Common myeloid progenitor, CD34-positive (primary cell): ENCODE measurements at places on chromosomes 5 and 9.

GRCh38 chr5:137794863-137795262 lies 40.7 kb upstream of the HNRNPA0 start:
- DNase-seq = no peak

DNA sequence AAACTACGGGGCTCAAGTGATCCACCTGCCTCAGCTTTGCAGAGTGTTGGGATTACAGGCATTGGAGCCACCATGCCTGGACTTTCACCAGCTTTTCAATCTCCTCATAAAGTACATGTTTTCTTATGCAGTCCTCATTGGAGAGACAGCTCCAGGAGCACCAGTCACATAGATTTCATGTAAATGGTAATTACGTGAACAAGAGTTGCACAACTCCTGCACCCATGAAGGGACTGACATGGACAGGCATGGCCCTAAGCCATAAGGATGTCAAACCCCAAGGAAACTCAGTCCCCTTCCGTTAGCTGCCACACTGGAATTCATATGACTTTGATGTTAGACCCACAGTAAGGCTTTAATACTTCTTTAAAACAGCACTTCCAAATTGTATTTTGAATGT lies 7.6 kb upstream of the ADGRV1 start:
- DNase-seq = peak; percentile 21

DNA sequence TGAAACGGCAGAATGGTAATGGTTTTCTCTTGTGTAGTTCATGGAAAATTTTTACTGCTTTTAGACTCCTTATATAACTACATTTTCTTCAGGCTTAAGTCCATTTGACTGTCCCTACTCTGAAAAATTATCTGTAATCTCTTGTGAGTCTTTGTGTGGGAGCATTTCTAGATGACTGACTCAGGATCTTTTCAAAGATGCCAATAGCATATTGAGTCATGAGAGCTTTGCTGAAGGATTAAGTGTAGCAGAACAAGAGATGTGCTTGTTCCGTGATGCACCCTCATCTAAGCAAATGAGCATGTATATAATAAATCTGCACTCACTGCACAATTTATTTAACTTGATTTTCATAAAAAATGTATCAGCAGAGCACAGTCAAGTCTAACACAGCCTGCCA lies 298.7 kb upstream of the CDH6 start:
- DNase-seq = no peak

- peak; percentile 85 for DNase-seq
Observed at GRCh38 chr5:146722361-146722779, 156.2 kb downstream of the PPP2R2B start.

- DNase-seq = peak; percentile 37
Observed at GRCh38 chr5:59301727-59302126, 591.8 kb downstream of the PDE4D start.

DNA sequence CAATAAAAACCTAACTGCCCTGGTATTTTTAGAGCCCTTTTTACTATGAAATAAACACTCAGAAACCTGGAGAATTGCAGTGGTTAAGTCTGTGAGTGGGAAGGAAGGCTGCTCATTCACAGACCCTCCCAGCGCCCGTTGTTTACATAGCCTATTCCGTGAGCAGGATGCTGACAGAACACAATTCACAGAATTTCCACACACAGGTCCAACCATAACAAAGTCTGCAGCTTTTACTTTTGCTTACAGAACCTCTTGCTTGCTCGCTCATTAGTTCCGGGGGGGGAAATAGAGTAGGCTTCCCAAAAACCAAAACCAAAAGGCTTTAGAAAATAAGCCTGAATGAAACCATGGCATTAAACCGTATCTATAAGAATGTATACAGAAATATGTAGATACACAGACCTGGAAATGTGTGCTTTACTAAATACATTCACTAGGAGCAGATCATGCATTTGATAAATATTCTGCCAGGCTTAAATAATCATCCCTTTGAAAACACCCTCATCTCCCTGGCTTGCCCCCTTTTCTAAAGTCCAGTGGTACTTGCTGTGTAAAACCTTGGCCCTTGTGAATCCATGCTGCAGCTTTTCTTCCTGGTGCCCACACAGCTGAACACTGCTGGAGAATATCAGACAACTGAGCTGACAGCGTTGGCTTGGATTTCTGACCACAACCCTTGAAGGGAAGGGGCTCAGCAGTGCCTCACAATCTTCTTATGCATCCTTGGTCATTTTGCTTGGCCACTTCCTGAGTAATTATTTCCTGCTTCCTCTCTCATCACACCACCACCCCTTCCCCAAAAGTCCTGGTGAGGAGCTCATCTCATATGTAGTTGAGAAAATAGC lies 128.0 kb downstream of the FANCC start:
- peak; percentile 56 for DNase-seq

GRCh38 chr5:85109616-85110015 lies 724.9 kb upstream of the EDIL3 start:
- no peak for DNase-seq

DNA sequence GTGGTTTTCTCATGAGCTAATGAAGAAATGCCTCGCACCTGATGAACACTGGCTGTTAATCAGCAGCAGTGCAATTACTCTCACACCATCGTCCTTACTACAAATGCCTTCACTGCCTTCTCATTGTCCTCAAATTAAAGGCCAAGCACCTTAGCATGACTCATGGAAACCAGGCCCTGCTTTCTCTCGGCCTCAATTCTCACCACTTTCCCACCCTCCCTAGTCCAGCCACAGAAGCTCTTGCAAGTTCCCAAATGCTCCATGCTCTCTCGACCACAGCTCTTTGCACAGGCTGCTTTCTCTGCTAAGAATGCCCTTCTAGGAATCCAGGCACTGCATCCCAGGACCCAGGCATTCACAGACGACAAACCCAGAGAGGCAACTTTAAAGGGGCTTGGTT lies 94.6 kb upstream of the KLF4 start:
- no peak for DNase-seq

DNA sequence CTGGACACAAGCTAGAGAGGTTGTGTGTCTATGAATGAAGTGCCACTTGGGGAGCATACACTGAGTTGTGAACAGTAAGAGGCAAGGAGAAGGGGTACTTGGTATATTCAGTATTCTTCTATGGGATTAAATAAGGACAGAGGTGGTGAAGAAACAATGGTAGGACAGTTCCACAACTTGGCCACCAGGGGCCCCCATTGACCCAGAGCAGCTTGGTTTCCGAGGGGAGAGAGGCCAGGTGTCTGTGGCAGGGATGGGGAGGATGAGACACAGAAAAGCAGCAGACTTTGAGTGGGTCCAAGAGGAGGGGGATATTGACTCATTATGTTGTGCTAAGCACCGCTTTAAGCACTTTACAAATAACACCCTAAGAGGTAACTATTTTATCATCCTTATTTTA lies 220.6 kb downstream of the MELK start:
- DNase-seq = peak; percentile 44

- no peak for DNase-seq
Observed at GRCh38 chr5:40406741-40407211, 272.9 kb upstream of the PTGER4 start.

DNA sequence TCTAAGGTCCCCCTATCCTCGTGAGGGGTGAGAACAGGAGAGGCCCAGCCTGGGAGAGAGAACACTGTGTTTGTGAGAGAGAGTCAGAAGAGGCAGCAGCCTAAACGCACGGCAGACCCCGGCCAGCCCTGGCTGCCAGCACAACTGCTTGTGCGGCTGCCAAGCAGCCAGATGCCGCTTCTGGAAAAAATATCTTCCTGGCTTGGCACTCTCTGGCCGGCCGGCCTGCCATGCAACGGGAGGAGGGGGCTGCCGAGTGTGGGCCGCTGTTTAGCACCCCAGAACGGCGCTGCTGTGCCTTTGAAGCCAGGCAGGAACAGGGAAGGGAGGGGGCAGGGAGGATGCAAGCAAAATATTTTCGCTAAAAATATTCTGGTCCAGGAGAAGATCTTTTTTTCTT lies 105.0 kb downstream of the FGF18 start:
- DNase-seq = no peak

- DNase-seq = no peak
Observed at GRCh38 chr5:94872526-94872925, 254.1 kb downstream of the SLF1 start.

GRCh38 chr9:16368237-16369087 lies 502.0 kb downstream of the BNC2 start:
- DNase-seq = no peak

DNA sequence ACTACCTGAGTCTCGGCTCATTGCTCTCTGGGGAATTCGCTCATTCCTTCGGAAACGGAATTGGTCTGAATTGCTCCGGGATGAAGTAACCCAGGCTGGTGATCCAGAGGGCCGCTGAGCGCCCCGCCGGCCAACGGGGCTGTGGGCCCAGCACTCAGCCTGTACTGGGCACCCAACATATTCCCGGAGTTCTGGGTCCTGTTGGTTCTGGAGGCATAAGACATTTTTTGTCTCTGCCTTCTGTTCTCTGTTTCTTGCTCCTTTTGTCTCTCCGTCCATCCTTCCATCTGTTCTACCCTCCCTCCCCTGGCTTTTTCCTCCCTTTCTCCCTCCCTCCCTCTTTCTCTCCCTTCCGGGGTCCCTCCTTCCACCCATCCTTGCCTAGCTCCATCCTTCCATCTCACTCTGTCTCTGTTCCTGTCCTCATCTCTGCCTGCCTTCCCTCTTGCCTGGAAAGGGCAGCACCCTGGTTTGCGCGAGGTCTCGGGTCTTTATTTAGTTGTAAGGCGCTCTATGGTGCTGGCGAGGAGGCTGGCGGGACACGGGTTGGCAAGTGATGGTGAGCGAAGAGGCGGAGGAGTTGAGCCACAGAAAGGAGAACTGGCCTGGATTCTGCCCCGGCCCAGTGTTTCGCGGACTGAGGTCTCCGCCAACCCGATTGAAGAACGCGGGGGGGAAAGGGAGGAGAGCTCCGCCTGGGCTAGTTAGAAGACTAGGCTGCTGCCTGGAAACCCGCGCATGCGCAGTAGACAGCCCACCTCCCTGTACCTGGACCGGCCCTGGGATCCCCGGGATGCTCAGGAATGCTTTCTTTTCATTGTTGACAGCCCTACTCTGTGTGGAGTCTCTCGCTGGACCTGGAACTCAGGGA lies 1468.0 kb downstream of the FOXD4L5 start:
- DNase-seq = peak; percentile 68

DNA sequence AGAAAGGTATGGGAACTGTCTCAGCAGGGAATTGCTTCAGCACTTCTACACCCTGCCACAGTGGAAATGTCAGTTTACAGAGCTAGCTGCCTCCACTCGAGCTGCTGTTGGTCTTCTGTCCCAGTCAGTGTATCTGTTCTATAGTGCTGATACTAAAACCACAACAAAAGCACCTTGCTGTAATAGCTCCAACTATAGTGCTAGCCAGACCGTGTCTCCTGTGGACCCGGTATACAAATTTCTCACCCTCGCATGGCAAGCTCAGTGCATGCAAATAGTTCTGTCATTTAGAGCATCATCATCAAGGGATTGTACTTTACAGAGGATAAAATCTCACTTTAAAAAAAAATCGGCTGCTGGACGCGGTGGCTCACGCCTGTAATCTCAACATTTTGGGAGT lies 51.5 kb upstream of the IQGAP2 start:
- DNase-seq = no peak

DNA sequence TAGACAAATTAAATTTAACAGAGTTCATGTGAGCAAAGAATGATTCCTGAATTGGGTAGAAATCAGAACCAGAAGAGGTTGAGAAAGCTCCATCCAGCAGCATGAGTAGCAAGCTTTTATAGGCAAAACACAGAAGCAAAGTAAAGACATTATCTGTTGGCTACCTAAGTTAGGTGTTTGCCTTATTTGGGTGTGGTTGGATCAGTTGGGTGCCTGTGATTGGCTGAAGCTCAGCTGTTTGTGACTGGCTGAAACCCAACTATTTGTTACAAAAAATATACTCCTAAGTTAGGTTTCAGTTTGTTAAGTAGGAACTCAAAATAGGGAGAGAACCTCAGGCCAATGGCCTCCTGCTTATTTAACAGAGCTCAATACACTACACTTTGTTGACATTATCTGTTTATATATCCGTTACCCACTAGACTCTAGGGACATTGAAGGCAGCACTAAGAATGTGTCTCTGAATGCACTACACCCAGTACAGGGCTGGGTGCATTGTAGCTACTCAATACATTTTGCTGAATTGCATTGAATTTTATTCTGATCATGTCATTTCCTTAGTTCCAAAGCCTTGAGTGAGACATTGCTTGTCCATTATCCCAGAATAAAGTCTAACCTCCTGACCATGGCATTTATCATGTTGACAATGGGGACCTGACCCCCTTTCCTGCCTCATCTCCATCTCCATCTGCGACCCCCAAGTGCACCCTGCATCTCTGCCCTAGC lies 98.7 kb downstream of the CCDC192 start:
- DNase-seq = no peak

DNA sequence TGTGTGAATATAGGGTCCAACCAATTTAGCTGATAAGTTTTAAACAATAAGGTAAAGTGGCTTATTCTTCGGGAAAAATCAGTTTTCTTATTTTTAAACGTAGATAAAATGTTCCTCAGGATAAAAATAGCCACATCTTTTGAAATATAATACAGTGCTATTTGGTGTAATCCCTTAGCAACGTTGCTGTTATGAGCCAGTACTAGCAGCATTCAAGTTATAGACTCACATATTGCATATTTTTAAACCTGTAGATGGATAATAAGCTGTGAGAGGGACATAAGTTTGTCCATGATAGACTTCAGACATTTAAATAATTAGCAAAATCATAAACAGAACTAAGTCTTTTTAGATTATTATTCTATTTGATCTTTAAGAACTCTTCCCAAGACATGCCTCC lies 6.3 kb downstream of the PDE4D start:
- DNase-seq = no peak

DNA sequence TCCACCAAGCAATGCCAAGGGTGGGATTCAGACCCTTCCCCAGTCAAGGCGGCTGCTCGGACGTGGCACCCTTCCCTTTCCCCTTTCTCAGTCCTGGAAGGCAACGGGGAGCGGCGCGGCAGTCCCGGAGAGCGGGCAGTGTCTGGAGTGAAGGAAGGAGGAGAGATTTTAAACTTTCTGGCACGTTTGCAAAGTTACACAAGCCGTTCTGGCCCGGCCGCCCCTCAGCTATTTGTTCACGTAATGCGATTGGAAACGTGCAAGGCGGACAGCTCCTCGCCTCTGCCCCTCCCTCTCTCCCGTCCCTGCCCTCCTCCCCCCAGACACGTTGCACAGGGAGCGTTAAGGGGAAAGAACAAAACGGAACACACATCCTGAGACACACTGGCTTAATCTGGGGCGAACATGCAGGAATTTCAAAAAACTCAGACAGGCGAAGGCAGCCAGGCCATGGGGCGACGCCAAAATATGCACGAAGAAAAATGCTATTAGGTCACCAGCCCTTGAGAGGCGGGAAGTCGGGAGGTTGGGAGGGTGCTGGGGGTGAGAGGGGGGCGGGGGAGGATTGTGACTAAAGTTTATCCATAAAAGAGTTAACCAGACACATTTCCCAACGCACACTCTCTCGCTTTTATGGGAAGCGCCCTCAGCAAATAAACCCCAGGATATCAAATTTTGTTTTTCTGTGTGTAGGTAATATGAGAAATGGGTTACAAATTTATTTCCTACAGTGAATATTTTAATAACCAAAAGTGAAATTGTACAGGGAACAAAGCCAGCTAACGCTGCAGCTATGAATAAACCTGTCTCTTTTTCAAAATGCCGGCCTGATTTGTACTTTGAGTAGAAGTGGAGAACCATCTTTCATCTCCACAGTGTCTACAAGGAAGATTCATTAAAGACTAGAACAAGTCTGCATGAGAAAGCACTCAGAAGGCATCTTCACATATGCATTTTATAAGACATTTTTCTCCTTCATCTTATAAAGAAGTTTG lies at the start of gene LOX:
TSS of gene LOX (minus strand) at position 144 of the 995 bp plus-strand sequence. CDS start 274 bp downstream, outside the sequence.
- peak; percentile 82 for DNase-seq
